ENCODE measurements at places on chromosomes 2 and 18. TPM values are rescaled to one million over a fixed set of nuclear protein-coding genes. Genes with fewer than 3 reads are reported as not detected.

Gene DSG1
- total RNA-seq, result 0.19 TPM

- no peak for DNase-seq
Measured at GRCh38 chr2:30645745-30646119, 161.5 kb downstream of the CAPN13 start.

- DNase-seq, result no peak
Measured at GRCh38 chr2:62197925-62198633, 2.2 kb downstream of the B3GNT2 start.

Gene RAB6C
- total RNA-seq, result 0.19 TPM

DNA sequence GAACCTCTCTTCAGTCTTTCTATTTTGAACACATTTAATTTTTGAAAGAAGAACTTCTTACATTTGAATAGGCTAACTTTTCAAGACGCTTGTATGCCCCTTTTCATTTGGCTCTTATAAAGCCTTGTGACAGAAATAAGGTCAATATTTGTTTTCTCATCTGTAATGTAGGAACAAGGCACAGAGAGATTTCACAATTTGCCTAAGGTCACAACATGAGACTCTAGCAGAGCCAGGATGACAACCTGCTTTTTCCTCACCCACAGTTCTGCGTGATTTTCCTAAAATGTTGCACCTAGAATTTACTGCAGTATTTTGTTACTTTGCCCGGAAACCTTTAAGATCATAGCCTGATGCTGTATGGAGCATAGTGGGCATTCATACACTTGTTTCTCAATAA, 67.4 kb downstream of the TXNL1 start:
- DNase-seq, result no peak

- DNase-seq, result no peak
Measured at GRCh38 chr2:171794918-171795317, 99.1 kb downstream of the SLC25A12 start.

DNA sequence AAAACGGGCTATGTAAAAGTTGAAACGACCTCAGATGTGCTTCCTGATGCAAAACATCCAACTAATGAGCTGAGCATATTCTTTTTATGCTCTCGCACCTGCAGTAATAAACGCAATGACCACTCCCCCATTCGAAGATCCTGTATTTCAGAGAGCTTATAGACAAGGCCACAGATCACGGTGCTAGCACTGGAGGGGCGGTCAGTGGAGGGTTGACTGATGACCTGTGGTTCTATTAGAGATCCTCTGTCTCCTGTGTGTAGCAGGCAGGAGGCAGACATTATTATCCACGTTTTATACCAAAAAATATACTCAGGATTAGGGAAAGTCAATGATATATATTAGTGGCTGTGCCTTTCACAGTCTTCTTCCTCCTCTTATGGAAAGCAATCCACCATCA, 457.0 kb downstream of the CNTNAP5 start:
- DNase-seq, result no peak

DNA sequence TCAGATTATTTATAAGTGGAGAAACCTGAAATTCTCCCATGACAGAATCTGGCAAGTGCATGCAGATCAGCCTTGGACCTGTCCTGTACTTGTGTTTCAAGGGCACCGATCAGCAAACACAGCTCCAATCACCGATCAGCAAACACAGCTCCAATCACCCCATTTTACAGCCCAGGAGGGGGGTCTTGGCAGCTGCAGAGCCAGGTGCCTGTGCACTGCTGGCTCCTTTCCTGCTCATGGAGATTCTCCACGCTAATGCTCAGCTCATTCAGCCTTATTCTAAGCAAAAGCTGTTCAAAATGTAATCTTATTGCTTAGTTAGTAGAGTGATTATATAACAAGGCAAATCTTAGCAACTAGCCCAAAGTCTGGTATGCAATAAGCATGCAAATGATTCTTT, 623.1 kb upstream of the HS6ST1 start:
- DNase-seq, result no peak

Gene RNF125
- total RNA-seq, result 19.6 TPM

DNA sequence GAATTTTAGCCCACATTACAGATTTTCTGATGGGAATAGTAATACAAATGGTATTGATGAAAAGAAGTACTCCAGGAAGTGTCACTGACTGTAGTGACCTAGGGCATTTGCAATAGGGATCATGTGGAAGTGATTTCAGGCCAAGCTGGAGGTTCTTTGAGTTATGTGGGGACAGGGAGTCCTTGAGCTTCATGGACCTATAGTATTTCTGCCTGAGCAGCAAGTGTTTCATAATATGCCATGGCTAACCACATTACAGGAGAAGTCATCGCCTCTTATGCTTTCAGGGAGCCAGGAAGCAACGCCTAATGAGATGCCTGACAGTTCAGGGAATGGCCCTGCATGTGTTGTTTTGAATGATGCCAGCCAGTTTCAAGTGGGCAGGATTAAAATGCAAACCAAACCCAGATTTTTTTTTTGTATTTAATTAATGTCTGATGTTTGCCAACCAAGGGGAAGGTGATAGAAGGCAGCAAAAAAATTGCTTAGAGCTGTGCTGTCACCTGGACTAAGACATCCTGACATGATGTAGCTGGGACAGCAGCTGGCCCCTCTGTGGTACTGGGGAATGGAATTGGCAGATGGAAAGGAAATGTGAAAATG, 109.5 kb downstream of the RAPGEF4 start:
- DNase-seq, result no peak

Gene GRB14
- 5.3 TPM for total RNA-seq

Data from omental fat pad (tissue), 4 donors.